Activated CD4-positive, alpha-beta T cell treated with anti-CD3 and anti-CD28 coated beads, Interleukin-2, amount 50 U/mL, for 16 hours (primary cell): ENCODE measurements at places on chromosomes 3 and 15.

GRCh38 chr3:195818301-195818700 lies 6.6 kb upstream of the MUC4 start:
- DNase-seq: no peak

DNA sequence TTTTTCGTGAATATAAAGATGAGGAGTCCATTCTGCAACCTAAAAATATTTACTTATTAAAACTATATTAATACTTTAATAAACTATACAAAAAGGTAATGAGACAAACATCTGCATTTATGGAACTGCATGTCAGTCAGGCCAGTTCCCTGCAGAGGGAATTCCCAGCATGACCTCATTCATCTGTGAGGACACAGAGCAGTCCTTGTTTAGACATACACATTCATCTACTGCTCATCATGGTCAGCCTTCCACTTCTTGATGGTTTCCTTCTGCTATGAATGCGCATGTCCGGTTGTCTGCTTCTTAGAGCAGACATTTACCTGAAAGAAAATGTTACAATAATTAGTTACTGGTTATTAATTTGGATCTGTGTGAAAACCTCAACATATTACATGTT lies 3.3 kb upstream of the ACTR8 start:
- no peak for DNase-seq

- no peak for DNase-seq
Observed at GRCh38 chr3:16759227-16759903, 125.4 kb upstream of the PLCL2 start.

DNA sequence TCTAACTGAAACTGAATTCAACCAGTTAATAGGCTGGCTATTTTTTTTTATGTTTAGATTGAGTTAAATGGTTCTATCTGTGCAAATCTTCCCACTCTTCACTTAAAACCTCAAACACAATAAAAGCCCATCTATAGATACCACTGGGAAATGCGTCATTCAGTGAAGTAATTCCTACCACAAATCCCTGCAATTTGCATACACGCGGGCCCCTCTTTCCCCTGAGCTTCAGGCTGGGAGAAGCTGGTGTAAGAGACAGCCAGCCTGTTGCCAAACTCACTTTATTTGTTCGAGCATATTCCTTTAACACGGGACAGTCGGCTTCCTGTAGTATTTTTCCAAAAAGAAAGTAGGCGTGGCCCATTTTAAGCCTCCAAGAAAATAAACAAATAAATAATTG lies 26.0 kb upstream of the MCTP2 start:
- DNase-seq: peak; percentile 16
